GM13977 (cell line): ENCODE measurements at places on chromosomes 13 and 19.

GRCh38 chr13:24168392-24168750 is 7.9 kb downstream of the SPATA13 start:
- DNase-seq, result no peak

DNA sequence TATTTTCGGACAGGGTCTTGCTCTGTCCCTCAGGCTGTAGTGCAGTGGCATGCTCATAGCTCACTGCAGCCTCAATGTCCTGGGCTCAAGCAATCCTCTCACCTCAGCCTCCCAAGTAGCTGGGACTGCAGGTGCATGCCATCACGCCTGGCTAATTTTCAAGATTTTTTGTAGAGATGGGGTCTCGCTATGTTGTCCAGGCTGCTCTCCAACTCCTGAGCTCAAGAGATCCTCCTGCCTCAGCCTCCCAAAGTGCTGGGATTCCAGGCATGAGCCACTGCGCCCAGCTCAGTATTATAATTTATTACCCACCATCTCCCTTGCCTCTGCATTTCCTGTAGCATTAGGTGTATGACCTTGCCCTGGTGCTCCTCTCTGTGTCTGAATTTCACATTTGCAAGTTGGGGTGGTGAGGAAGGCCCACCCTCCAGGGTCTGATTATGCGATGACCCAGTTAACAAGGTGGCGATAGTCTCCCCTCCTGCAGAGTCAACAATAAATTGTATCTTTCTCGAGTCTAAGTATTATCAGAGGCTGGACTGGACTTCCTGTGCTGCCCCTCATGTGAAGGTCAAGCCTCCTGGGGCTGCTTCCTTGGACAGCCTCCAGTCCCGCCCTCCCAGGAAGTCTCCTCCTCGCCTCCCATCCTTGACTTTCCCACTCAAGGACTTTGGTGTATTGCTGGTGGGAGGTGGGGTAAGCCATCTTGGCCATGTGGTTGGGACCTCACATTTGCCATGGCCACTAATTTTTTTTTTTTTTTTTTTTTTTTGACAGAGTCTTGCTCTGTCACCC is 1.5 kb upstream of the TUBB4A start:
- peak; percentile 22 for DNase-seq

DNA sequence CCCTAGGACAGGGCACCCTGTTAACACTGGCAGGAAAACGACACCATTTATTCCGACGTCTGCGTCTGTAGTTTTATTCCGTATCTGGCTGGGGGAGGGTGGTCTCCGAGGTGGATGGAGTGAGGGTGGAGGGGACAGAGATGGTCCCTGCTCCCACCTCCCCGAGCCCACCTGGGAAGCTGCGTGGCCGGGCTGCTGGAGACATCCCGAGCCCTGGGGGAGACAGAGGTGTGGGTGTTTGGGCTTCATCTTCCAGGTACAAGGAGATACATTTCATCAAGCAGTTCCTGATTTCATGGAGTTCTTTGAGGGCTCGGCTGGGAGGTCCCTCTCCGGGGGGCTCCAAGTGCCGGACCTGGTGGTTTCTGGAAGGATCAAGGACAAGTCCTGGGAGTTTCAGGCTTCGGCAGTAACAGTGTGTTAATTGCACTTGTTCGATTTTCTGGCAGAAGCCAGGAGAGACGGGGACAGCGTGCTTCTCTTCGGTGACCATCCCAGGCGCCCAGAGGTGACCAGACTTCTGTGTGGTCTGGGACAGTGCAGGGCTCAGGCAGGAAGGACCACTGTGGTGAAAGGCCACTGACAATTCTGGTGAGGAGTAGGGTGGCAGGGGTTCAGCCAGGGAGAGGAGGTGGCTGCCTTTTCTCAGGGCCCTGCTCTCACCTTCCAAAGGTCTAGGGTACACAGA is 20.1 kb upstream of the MKNK2 start:
- no peak for DNase-seq

DNA sequence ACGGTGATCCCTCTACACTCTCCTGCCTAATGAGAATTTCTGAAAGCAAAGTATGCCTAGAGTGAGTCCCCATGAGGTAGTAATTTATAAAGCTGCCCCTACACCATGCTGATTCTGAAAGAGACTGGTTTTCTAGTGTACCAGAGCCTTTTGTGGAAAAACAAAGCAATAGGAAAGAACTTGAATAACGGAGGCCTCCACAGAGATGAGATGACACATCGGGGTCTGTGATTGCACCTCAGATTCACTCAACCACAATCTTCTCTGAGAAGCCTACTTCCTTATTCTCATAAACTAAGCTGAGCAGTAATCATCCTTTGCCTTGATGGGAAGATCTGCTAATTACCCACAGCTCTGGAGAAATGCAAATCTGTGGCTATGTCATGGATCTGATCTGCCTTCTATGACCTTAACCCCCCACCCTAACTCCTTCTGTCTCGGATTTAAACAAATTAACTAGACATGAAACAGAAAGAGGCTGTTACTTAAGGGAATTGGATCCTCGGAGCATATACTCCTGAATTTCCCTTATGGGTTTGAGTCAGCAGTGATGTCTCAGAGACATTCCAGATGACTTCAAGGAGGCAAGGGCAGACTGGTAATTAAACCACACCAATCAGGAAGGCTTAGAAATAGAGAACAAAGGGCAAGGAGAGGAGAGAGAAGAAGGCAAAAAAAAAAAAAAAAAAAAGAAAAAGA is 128.0 kb downstream of the DCT start:
- DNase-seq, result no peak

- no peak for DNase-seq
These were observed 4.2 kb downstream of the DPP9 start for GRCh38 chr19:4719499-4719866.

DNA sequence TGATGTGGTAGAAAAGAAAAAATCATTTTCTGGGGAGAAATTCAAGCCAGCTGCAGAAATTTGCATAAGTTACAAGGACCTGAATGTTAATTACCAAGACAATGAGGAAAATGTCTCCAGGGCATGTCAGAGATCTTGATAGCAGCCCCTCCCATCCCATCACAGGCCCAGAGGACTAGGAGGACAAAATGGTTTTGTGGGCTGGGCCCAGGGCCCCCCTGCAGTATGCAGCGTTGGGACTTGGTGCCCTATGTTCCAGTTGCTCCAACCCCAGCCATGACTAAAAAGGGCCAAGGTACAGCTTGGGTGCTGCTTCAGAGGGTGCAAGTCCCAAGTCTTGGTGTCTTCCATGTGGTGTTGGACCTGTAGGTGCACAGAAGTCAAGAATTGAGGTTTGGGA is 76.6 kb upstream of the SOX1 start:
- DNase-seq, result no peak

GRCh38 chr13:45199711-45200110 is 1.1 kb downstream of the KCTD4 start:
- DNase-seq, result no peak

GRCh38 chr13:96671073-96671472 is 323.2 kb downstream of the OXGR1 start:
- no peak for DNase-seq

GRCh38 chr13:89571676-89572075 is 1775.8 kb upstream of the MIR17HG start:
- no peak for DNase-seq

- DNase-seq, result no peak
These were observed 41.0 kb upstream of the USP29 start for GRCh38 chr19:57078802-57079201.

DNA sequence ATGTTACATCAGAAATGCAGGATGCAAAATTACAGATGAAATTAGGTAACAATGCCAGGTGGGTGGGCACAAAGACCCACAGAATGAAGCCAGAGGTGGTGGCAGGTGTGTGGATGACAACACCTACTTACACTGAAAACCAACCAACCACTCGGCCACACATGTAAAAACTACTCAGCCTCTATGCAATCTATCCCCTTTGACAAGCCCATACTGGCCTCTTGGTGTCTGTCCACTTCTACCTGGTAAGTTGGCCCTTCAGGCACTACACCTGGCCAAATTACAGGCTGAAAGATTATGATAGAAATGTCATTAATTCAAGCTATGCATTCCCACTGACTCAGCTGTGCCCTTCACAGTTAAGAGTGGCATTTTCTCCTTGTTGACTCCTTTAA is 50.0 kb downstream of the BRD4 start:
- no peak for DNase-seq

DNA sequence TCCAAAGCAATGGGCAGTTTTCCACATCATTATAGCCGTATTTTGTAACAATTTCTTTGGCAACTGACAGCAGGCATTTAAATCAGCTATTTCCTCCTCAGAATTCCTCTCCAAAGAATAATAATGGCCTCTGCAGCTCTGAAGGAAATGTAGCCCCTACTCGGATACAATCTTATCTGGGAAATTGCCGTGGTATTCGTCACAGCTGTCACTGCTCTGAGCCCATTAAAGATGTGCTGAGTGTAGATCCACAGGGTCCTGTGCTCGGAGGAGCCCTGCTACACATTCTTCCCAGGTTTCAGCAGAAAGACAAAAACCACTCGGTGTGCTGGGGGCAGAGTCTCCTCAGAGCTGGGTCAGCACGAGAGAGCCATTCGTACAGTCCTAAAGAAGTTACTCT is 33.1 kb downstream of the MZT1 start:
- no peak for DNase-seq

- DNase-seq, result no peak
These were observed 2.5 kb downstream of the LRP3 start for GRCh38 chr19:33196446-33197193.

- no peak for DNase-seq
These were observed 36.5 kb downstream of the KL start for GRCh38 chr13:33052506-33053280.

- no peak for DNase-seq
These were observed 1228.9 kb upstream of the MIR17HG start for GRCh38 chr13:90118467-90119071.

DNA sequence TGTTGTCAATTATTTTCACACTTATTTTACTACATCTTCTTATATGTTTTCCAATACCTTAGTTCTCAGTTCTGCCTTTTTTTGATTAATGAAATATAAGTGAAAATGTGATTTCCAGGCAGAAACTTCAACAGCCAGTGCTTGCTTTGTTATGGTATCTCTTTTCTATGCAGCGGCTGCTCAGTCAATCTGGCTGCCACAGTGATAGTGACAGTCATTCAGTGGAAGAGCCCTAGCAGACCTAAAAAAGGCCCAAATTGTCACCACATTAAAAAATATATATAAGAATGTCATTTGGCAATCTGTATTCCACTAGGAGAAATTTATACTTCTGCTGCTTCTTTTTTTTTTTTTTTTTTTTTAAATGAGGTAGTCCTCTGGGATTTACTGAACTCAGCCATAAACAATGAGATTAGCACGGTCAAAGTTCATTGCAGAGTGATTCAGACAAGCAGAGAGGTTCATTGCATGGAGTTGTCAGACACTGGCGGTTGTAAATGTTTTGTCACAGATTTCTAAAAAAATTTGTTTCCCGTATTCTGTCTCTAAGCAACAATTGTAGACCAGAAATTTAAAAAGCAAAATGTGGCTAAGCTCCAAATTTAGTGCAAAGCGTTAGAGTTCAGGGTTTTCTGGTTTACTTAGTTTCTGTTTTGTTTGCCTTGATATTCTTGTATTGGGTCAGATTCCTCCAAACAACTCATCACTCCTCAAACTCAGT is 94.7 kb upstream of the PRR20A start:
- no peak for DNase-seq

- no peak for DNase-seq
These were observed 10.0 kb upstream of the SPC24 start for GRCh38 chr19:11165486-11166030.

- DNase-seq, result no peak
These were observed 71.6 kb upstream of the TM9SF2 start for GRCh38 chr13:99429670-99430069.

DNA sequence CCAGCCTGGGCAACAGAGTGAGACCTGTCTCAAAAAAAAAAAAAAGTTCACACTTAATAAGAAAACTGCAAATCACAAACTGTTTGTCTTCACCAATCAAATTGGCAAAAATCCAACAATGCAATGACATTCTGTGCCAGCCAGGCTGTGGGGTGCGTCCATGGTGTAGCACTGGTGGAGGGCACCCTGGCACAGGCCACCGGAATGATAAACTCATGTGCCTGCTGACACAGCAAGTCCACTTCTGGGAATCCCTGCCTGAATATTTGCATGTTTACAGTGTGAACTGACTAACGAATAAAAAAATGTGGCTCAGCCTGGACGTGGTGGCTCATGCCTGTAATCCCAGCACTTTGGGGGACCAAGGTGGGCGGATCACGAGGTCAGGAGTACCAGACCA is 1.6 kb upstream of the LRRC25 start:
- DNase-seq, result no peak

DNA sequence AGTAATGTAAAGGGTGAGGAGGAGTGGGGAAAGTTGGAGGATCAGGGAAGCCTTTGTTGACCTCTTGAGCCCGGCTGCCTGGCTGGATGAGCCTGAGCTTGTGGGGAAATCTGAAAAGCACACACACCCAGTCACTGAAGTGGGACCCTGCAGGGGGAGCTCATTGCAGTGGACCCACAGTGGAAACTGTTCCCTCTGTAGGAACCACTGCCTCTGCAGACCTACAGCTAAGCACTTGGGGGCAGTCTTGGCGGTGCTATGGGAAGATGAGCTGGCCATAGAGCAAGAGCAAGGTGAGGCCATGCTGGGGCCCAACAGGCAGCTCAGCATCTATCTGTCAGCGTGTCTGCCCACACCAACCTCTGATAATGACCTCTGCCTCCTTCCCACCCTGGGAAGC is 294.8 kb downstream of the TSHZ3 start:
- no peak for DNase-seq

GRCh38 chr13:31814536-31814935 is 75.2 kb downstream of the RXFP2 start:
- no peak for DNase-seq

- no peak for DNase-seq
These were observed 28.5 kb downstream of the VAV1 start for GRCh38 chr19:6800991-6801484.

DNA sequence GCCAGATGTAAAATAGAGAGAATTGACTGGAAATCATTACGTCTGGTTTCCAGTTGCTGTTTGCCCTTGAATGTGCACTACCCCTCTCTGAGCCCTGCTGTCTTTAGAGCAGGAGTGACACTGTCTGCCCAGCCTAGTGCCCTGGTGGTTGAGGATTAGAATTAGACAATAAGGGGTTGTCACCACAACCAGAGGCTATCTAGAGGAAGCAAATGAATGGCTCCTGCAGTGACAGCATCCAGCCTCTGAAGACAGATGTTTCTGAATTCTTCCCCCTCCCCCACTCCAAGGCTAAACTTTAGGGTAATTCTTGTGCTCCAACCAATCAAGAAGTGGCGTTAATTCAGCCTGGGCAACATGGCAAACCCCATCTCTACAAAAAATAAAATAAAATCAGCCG is 2.0 kb downstream of the RAB8A start:
- no peak for DNase-seq

- DNase-seq, result no peak
These were observed 1.9 kb downstream of the CBARP start for GRCh38 chr19:1235625-1236538.

DNA sequence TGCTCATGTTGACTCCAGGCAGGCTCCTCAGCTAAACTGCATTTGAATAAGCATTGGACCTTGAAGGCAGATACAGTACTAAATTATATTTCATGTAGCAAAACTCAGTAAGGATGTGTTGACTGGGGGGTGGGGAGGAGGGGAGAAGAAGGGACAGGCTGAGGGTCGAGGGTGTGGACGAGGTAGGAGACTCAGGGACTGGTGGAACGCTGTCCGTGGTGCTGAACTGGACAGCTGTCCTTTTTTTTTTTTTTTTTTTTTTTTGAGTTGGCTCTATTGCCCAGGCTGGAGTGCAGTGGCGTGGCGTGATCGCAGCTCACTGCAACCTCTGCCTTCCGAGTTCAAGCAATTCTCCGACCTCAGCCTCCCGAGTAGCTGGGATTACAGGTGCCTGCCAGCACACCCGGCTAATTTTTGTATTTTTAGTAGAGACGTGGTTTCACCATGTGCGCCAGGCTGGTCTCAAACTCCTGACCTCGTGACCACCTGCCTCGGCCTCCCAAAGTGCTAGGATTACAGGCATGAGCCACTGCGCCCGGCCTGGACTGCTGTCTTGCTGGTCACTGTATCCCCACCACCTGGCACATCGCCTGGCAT is 33.2 kb upstream of the CASP14 start:
- no peak for DNase-seq
